ENCODE measurements at places on chromosomes 5 and 9. TPM values are rescaled to one million over a fixed set of nuclear protein-coding genes. Genes with fewer than 3 reads are reported as not detected.
A peak's percentile ranks its signal among the peaks of the same experiment; 100 is the strongest.

The PCDHB10 gene
- total RNA-seq = 0.83 TPM

The OMD gene
- 4.5 TPM for total RNA-seq

- H3K27me3 ChIP-seq = no peaks in the 10 kb centered on the region
- no peaks in the 10 kb centered on the region for H3K4me1 ChIP-seq
- DNase-seq = no peak
Measured at GRCh38 chr9:104798209-104798995, 34.5 kb downstream of the NIPSNAP3B start.

DNA sequence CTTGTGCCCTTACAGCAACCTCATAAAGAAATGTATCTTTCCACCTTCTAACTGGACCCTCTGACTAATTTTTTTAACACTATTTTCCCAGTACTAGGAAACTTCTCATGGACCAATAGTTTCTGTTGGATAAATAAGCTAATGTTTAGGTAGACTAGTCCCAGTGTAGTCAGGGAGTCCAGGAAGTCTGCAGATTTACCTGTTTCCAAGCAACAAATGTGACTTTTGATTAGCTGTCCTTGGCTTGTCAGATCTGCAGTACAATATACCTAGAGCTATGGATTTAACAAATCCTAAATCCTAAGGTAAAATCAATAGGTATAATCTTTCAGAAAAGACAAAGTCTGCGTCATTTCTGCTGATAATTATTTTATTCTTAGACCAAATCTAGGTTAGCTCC is 55.7 kb downstream of the FAM174A start:
- H3K36me3 ChIP-seq = no peaks in the 10 kb centered on the region
- H3K4me3 ChIP-seq = no peak overlapping the region
- no peak for DNase-seq
- H3K27me3 ChIP-seq = no peaks in the 10 kb centered on the region

GRCh38 chr9:109972026-109972882 is 192.3 kb downstream of the PALM2AKAP2 start:
- H3K27me3 ChIP-seq = no peaks in the 10 kb centered on the region
- peak overlapping the region; percentile 50 for H3K27ac ChIP-seq
- no peak overlapping the region for H3K4me3 ChIP-seq
- H3K36me3 ChIP-seq = no peaks in the 10 kb centered on the region
- peaks cover 35% of the 10 kb centered on the region for H3K4me1 ChIP-seq

DNA sequence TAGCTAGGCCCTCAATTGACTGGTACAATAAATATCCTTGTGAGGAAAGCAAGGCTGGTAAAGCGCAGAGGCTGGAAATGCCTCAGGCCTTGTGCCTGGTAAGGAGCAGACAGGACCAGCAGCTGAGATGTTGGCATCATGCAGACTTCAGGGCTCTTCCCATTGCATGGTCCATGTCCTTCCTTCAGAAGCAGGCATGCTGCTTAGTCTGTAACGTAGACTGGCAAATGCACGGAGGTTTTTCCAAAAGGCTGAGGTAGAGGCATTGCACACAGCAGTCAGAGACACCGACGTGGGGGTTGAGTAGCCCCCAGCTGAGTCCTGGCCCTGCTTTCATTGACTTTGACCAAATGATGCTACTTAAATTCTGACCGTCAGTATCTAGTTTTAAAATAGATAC is 87.1 kb downstream of the ADRB2 start:
- no peaks in the 10 kb centered on the region for H3K4me1 ChIP-seq
- H3K27ac ChIP-seq = no peak overlapping the region
- no peak for DNase-seq

GRCh38 chr9:121912812-121913627 is 180.1 kb downstream of the TTLL11 start:
- DNase-seq = no peak
- no peaks in the 10 kb centered on the region for H3K4me1 ChIP-seq
- no peaks in the 10 kb centered on the region for H3K36me3 ChIP-seq
- no peaks in the 10 kb centered on the region for H3K27me3 ChIP-seq
- H3K27ac ChIP-seq = no peak overlapping the region

DNA sequence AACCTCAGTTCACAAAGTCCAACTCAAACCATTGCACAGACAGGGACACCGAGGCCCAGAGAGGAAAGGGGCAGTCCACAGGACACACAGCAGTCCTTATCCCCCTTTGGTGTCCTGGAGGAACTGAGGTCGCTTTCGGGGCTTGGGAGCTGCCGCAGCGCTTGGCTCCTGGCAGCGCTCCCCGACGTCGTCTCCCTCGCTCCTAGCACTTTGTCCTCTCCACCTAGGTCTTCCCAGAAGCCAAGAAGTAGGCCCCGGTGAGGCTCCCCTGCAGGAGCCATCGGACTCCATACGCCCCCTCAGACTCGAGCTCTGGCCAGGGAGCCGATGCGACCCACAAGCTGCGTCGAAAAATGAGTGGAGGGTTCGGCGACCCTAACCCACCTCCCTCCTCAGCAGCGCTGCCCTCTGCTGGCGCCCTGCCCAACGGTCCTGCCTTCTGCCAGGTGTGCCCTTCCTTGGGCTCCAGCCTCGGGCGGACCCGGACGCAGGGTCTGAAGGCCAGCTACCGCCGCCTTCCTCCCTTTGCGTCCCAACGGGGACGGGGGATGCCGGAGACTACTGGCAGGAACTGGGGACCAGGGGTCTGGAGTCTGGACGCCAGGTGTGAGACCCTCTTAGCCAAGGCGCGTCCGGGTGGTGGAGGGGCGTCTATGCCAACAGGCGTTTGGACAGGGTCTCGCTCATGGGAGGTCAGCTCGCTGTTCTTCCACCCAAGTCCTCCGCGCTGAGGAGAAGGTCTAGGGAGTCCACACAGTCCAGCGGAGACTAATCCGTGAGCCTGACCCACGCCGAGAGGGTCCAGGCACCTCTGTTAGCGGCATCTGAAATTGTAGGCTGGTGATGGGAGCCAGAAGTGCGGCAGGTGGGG is 2.1 kb upstream of the PRDM12 start:
- H3K27ac ChIP-seq = no peak overlapping the region
- DNase-seq = no peak
- H3K27me3 ChIP-seq = peaks cover 95% of the 10 kb centered on the region
- H3K4me3 ChIP-seq = no peak overlapping the region
- H3K4me1 ChIP-seq = peaks cover 32% of the 10 kb centered on the region

- no peak for DNase-seq
- no peaks in the 10 kb centered on the region for H3K4me1 ChIP-seq
- no peaks in the 10 kb centered on the region for H3K27me3 ChIP-seq
- peak overlapping the region; percentile 4 for H3K27ac ChIP-seq
- no peaks in the 10 kb centered on the region for H3K36me3 ChIP-seq
Measured at GRCh38 chr9:134385915-134386314, 59.7 kb downstream of the RXRA start.

The IL5 gene
- total RNA-seq = not detected

The LIX1 gene
- not detected for total RNA-seq

DNA sequence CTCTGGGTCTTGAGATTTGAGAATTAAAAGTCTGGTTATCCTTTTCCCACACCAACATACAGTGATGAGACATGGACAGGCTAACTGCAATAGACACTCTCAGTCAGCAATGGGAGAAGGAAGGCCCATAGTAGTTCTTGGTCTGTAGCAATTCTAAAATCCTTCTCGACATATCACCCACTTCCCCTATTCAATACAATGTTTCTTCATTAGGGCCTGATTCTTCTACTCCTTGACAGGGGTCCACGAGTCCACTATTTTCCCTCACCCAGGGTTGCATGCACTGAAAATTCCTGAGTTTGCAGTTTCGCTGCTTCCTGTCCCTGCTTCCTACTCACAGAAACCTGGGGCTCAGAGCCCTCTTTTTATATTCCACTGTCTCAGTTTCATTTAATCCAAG is 402.8 kb downstream of the MAT2B start:
- no peak overlapping the region for H3K4me3 ChIP-seq
- no peaks in the 10 kb centered on the region for H3K36me3 ChIP-seq
- no peaks in the 10 kb centered on the region for H3K27me3 ChIP-seq
- no peak overlapping the region for H3K27ac ChIP-seq
- no peak for DNase-seq
- H3K4me1 ChIP-seq = no peaks in the 10 kb centered on the region

DNA sequence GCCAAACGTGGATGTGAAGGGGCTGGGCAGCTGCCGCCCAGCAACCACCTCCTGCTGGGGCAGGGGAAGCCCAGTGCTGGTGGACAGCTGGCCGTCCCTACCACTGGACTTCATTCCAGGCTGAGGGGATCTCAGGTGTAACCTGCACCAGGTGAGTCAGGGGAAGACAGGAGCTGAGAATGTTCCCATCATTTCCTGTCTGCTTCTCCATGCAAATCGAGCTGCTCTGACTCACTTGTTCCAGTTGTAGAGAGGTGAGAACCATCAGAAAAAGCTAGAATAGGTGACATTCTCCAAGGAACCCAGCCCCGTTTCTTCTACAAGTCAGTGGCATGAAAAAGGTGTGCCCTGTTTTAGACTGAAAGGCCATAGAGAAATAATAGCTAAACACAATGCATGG is 21.8 kb upstream of the BARX1 start:
- H3K4me1 ChIP-seq = no peaks in the 10 kb centered on the region
- no peaks in the 10 kb centered on the region for H3K27me3 ChIP-seq
- H3K27ac ChIP-seq = no peak overlapping the region
- no peaks in the 10 kb centered on the region for H3K36me3 ChIP-seq
- DNase-seq = no peak

- H3K4me3 ChIP-seq = no peak overlapping the region
- no peaks in the 10 kb centered on the region for H3K36me3 ChIP-seq
- DNase-seq = no peak
Measured at GRCh38 chr9:36532353-36532752, 40.3 kb upstream of the MELK start.

The PHYHD1 gene
- 7.5 TPM for total RNA-seq

The LCN15 gene
- 1.5 TPM for total RNA-seq

Measured in Peyer's patch (tissue), 4 donors.